ENCODE measurements at places on chromosomes 1 and 21.

GRCh38 chr1:150562446-150563339 is 13.5 kb downstream of the ADAMTSL4 start:
- DNase-seq, result peak; percentile 60

GRCh38 chr1:1924386-1924785 is 5.3 kb upstream of the TMEM52 start:
- no peak for DNase-seq

DNA sequence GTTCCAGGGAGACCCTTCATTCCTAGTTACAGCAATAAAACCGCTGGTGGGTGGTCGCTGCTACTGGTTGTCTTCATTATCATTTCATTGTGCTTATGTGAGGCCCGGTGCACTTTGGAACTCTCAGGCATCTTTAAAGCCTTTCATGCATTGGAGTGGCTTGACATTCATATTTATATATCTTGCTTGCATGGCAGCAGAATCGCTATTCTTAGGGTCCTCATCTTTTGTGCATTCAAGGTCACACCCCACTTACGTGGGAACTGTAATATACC is 110.1 kb downstream of the ZBTB18 start:
- DNase-seq, result no peak

DNA sequence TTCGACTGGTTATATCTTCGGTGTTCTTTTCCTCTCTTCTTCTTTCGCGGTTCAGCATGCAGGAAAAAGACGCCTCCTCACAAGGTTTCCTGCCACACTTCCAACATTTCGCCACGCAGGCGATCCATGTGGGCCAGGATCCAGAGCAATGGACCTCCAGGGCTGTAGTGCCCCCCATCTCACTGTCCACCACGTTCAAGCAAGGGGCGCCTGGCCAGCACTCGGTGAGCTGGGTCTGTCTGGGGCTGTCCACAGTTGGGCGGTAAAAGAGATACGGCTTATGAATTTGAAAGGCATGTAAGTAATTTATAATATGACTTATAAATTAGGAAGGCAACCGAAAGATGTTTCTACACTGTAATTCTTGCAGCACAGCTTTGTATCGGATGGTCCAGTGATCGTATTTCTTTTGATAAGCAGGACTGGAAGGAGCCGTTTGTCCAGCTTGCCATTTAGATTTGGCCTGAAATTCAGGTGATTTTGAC is 334 bp downstream of the CTH start:
- no peak for DNase-seq

- DNase-seq, result no peak
Measured at GRCh38 chr1:227654431-227654830, 80.7 kb downstream of the JMJD4 start.

- no peak for DNase-seq
Measured at GRCh38 chr1:166193057-166193698, 26.4 kb upstream of the FAM78B start.

- no peak for DNase-seq
Measured at GRCh38 chr1:25816112-25816718, 3.5 kb upstream of the MTFR1L start.

DNA sequence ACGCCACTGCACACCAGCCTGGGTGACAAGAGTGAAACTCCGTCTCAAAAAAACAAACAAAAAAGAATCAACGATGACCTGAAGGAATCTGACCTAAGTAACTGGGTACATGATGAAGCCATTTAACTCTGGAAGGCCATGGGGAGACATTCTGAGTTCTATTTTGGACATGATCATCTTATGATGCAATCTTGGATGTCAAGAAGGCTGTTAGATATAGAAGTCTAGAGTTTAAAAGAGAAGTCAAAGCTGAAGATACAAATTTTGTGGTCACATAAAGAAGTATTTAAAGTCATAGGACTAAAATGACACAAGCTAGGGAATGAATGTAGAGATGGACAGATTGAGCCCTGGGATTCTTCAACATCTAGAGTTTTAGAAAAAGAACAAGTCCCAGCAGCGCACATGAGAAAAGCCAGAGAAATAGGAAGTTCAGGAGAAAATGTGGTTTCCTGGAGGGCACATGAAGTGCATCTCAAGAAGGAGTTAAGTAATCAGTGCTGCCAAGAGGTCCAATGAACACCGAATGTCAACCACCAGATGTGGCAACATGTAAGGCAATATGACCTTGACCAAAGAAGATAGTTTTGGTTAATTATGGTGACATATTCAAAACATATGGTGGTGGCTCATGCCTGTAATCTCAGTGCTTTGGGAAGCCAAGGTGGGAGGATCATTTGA is 26.8 kb downstream of the ELK4 start:
- DNase-seq, result no peak

DNA sequence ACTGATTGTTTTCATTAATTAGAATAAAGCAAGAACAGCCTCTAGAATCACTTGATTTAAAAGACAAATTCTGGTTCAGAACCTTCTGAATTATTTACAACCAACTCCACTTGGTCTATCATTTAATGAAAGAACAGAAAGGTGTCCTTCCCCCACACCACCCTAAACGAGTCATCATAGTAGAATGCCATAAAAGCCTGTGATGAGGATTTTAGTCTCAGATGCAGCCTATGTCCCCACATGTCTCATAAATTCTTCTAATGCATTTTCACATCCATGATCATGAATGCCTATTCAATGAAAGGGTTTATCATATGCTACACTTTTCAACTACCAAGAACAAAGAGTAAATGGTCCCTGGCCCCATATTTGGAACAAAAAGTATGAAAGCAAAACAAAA is 508.1 kb downstream of the DPYD start:
- no peak for DNase-seq
